HTR-8/SVneo (cell line): ENCODE measurements at places on chromosomes 4 and X.

DNA sequence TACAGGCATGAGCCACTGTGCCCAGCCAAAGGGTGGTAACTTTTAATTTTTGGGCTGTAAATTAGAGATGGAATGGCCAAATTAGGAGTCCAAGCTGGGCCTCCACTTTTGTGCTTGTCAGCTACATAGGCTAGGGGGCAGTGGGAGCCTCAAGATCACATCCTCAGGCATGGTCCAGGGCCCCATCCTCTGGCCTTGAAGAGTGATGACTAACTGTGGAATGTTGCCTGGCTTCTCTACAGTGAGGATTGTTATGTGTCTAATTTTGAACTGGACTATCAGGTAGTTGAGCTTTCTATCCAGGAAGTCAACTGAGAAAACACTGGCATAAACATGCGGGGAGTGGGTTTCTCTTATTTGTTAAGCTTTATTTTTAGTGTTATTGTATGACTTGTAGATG lies 33.0 kb downstream of the CCNG2 start:
- DNase-seq, result peak; percentile 26

DNA sequence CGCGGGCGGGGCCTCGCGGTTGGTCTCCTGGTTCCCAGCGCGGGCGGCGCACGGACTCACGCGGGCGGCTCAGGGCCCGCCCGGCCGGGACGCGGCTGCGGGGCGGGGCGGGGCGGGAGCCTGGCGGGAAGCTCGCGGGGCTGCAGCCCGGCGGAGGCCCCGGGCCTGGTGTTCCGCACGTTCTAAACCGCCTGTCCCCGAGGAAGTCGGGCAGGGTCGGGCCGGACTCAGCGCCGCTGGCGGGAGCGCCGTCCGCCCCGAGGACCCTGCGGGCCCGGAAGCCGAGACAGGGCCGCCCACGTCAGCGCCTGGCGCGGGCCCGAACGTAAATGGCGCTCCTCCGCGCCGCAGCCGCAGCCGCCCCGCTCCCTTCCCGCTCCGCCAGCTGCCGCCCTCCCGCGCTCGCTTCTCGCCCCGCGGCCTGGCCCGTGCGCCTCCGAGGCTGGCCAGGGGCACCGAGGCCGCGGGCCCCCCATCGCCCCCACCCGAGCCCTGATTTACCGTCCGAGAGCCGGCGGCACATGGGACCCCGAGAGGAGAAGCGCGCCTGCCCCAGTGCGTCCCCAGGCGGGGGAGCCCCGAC lies 309 bp upstream of the CTBP1 start:
- peak; percentile 76 for DNase-seq

GRCh38 chrX:19904778-19905367 lies 17.5 kb upstream of the SH3KBP1 start:
- DNase-seq, result peak; percentile 58

DNA sequence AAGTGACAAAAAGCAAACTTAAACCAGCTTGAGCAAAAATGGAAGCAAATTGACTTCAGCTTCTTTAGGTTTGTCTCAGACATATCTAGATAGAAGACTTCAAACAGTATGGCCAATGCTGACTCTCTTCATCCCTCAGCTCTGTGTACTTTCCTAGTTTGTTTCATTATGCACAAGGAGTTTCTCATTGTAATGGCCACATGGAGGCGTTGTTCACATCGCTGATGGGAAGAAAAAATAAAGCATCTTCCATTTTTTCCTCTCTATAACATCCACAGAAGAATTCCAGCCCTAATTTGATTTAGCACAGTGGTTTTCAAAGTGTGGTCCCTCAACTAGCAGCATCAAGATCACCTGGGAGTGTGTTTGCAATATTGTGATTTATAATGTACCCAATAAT lies 397.5 kb upstream of the PRKX start:
- no peak for DNase-seq

DNA sequence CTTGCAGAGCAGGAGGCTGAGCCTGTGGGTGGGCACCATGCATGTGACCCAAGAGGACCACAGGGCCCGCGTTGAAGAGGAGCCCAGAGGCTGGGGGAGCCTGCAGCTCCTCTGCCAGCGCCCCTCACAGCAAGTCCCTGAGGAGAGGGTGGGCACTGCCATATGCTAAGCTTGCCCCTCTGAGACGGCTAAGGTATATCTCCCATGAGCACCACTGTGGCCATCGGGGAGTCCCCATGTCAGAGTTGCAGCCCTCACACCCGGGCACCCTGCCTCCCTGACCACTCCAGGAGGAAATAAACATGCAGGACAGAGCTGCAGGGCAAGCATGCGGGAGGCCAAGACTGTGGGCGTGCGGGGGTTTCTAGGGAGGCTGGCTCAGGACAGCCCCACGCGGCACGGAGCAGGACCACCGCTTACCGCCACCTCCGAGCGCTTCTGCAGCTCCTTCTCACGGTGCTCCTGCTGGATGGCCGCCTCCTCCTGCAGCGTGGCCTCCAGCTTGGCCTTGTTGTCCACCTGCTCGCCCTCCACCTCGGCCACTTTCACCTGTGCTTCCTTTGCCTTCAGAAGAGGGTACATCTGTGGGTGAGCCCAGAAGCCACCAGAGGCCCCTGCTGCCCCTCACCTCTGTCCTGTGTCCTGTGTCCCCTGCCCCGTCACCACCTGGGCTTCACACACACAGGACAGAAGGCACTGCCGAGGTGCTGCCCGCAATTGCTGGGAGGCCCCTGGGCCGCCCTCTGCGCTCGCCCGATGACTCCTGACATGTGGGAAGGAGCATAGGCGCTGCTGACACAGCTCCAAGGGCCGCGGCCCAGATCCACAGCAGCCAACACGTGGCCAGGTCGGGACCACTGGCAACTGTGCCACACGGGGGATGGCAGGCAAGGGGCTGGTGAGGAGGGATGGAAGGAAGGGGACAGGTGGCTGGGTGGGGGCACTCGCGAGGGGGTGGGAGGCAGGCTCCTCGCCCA lies 29.8 kb downstream of the FGFR3 start:
- no peak for DNase-seq

- DNase-seq, result no peak
These were observed 55.9 kb upstream of the RASSF6 start for GRCh38 chr4:73676136-73676535.

DNA sequence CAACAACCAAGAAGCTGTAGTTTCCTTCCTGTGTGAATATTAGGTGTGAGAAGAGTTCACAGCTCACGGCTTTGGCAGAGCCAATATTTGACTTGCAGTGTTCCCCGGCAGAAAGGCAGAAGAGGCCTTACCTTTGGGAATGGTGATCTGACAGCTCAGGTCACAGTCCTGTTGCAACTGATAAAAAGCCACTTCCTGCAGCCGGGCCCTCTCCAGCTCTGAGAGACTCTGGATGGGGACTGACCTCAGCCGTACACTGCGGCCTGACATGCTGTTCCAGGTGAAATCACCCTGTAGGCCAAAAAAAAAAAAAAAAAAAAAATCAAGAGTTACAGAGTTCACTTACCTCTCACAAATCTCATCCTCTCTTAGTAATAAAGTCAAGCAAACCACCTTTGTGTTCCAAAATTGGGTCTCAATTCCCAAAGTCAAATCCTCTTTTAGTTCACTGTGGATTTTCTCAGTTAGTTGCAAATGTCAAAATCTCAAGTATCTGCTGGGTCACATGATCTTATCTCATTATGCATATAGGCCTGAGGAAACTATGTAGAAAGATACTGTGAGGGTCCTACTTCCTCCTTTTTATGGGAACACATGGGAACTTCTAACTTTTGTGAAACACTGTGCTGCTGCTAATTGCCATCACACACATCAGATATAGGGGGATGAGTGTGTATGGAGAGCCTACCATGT lies 38.6 kb upstream of the AMELX start:
- DNase-seq, result no peak

- no peak for DNase-seq
These were observed 26.3 kb upstream of the TMEM131L start for GRCh38 chr4:153439831-153440230.

GRCh38 chrX:153455571-153455970 lies 9.7 kb upstream of the TREX2 start:
- no peak for DNase-seq

- no peak for DNase-seq
These were observed 166.0 kb downstream of the FBXO8 start for GRCh38 chr4:174117445-174117844.

DNA sequence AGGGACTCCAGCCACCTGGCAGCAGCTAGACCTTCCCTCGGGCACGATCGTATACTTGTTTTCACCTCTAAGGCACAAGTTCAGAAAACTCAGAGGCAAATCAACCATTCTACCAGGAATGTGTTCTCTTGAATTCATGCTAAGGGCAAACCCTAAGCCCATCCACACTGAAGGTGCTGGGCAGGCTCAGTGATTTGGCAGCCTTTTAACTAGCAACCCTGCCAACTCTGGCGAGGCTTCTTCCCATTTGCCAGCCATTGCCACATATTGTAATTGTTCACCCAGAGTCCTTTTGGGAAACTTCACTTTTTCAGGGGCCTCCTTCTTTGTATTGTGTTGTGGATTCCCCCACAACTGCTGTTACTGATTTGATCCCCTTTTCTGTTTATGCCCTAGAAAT lies 298.6 kb upstream of the LDB2 start:
- DNase-seq, result no peak

- no peak for DNase-seq
These were observed 21.2 kb upstream of the SYNPO2 start for GRCh38 chr4:118867311-118868067.

DNA sequence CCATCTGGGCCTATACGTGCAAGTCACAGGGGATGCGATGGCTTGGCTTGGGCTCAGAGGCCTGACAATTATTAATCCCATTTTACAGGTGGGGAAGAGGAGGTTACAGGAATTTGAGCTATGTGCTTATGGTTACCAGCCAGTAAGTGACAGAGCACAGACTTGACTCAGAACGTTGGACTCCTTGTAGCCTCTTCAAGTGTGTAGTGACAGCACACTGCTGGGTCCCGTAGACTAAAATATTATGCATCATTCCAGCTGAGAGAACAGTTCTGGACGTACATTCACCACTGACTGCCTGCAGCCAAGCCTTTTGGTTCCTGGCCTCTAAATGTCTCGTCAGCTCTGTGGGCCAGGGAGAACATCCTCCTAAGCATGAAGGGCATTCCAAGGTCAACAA lies 314.5 kb downstream of the GPAT3 start:
- DNase-seq, result no peak

DNA sequence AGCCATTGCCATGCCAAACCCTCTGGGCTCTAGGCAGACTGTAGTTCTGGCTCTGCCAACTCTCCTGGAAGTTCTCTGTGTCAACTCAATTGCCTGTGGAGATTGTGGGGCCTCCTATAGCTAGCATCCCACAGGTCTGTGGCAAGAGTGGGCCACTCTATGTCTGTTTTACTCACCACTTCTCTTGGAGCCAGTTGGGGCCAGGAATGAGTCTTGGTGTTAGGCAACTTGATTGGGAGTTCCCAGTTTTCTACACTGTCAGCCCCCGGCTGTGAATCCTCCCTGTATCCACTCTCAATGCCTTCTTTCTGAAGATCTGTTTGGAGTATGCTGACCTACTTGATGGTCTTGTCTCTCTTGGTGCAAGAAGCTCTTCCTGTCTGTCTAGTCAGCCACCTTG lies 48.2 kb upstream of the EPGN start:
- DNase-seq, result no peak

- peak; percentile 48 for DNase-seq
These were observed at the start of gene SMS for GRCh38 chrX:21940356-21940829. TSS of gene SMS (plus strand) at chrX:21940709. CDS start at chrX:21940825, 116 bp downstream.

DNA sequence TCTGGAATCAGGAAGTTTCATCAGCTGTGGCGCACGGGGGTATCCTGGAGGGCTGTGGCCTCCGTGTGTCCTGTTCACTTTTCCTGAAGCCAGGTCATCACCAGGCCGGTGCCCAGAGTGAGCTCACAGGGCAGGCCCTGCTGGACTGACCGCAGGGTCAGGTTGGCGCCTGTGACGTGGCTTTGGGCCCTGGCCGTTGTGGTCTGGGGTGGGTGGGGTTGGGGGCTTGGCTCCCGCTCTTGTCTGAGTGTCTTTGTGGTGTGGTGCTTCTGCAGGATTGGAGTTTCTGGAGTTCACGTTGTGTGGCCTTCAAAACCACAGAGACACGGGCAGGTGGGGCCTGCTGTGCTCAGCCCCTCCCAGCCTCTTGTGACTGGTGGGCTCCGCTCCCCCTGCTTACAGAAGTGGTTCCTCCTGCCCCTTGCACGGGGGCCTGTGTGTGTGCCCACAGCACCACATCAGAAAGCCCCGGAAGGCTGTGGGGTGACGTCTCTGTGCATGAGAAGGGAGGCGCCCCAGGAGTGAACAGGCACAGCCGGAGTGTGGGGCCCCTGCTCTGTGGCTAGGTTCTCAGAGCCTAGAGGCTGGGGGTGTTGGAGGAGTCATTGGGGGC lies 9.5 kb downstream of the RGS12 start:
- DNase-seq, result no peak

GRCh38 chr4:8864912-8865680 lies 6.5 kb downstream of the HMX1 start:
- DNase-seq, result no peak

- no peak for DNase-seq
These were observed 36.0 kb upstream of the CD38 start for GRCh38 chr4:15742083-15742582.

GRCh38 chr4:148780426-148781005 lies 338.3 kb upstream of the NR3C2 start:
- DNase-seq, result no peak

- DNase-seq, result no peak
These were observed at the start of gene TREX2 for GRCh38 chrX:153445856-153446635. TSS of gene TREX2 (minus strand) at chrX:153446056. CDS start at chrX:153445430, 626 bp downstream.

DNA sequence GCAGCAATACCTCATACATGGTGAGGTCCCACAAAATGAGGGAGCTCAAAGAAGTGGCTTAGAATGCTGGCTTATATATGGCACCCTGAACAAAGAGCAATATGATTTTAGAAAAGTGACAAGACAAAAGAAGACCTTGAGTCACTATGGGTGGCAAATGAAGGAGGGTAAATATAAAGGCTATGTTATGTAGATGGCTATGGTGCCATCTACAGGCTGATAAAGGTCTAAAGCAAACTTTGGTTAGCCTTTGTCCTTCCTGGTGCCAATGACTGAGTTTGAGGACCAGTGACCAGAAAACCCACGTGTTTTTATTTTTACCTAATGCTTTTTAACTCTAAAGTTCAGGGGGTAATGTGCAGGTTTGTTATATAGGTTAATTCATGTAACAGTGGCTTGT lies 151.8 kb downstream of the CCNG2 start:
- DNase-seq, result peak; percentile 26

GRCh38 chrX:142828129-142828528 lies 197.6 kb upstream of the SPANXN4 start:
- DNase-seq, result no peak

- DNase-seq, result no peak
These were observed 374.8 kb upstream of the ANXA10 start for GRCh38 chr4:167717495-167717894.

DNA sequence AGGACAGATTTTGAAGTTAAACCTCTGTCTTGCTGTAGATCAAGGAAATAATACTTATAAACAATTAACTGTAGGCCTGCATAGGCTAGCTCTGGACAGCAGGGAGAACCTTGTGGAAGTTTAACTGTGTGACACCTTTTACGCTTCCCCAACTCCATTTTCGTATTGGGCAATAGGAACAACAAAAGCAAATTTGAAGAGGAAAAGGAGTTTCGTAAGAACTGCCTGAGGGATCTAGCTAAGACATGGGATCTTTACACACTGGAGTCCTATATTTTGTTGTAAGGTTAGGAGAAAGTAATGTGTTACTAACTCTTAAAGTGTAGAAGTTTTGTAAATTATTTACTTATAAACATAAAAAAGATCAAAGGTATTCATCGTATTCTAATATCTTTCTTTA lies 324.9 kb upstream of the CASK start:
- DNase-seq, result no peak
